Heart right ventricle (tissue), 16 donors: ENCODE measurements at places on chromosomes 6 and 20. TPM values are rescaled to one million over a fixed set of nuclear protein-coding genes. Genes with fewer than 3 reads are reported as not detected.
A peak's percentile ranks its signal among the peaks of the same experiment; 100 is the strongest.

Gene CD24
- 0.17 TPM for total RNA-seq

Gene DDX27
- 12.7 TPM for total RNA-seq

DNA sequence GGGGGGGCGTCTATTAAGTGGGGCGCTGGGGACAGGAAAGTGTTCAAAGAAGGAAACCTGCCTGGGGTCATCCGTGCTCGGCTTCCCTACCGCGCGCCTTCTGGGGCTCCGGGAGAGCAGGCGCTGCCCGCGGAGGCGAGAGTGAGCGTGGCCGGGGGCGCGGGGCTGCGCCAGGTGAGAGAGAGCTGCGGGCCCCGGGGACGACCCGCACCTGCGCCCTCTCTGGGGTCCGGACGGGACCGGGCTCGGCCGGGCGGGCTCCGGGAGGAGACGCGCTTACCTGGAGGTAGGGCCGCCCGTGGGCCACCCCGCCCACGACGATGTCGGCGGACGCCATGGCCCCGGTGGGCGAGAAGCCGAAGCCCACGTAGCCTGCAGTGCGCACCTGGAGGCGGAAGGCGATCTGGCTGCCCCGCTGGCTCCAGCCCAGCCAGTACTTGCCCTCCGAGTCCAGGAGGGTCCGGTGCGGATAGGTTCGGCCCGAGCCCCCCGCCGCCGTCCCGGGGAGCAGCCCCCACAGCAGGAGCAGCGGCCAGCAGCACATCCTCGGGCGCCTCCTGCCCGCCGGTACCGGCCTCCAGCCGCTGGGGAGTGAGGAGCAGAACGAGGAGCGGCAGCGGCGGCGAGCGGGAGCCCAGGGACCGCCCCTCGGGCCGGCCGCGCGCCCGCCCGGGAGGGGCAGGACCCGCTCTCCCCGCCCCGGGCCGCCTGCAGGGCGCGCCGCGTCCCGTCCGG is at the start of gene MOXD1:
TSS of gene MOXD1 (minus strand) at position 593 of the 735 bp plus-strand sequence. CDS start at position 544, 49 bp downstream.
- DNase-seq: peak; percentile 11

DNA sequence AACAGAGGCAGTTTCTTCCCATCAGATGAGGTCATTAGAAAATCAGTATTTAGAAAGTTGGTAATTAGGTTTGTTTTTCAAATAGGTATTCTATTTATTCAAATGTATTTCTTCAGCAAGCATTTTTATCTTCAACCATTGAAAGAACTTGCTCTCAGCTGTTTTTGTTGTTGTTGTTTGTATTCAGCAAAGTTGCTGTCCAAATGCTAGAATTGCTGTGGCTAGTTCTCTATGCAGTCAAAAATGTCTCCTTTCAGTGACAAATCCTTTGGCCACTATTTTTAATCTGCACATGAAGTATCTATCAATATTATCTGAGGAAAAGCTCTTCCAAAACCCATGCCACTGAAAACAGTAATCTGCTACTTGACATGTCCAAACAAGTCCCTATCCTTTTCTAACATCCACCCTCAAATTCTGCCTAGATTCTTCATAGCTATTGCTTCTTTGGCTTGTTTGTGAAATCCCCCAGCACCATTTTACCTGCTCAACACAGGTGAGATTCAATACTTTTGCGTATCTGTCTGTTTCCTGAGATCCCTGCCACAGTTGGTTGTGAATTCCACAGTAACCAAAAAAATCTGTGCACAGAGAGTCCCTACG is 1005.4 kb downstream of the GRIK2 start:
- DNase-seq: no peak

DNA sequence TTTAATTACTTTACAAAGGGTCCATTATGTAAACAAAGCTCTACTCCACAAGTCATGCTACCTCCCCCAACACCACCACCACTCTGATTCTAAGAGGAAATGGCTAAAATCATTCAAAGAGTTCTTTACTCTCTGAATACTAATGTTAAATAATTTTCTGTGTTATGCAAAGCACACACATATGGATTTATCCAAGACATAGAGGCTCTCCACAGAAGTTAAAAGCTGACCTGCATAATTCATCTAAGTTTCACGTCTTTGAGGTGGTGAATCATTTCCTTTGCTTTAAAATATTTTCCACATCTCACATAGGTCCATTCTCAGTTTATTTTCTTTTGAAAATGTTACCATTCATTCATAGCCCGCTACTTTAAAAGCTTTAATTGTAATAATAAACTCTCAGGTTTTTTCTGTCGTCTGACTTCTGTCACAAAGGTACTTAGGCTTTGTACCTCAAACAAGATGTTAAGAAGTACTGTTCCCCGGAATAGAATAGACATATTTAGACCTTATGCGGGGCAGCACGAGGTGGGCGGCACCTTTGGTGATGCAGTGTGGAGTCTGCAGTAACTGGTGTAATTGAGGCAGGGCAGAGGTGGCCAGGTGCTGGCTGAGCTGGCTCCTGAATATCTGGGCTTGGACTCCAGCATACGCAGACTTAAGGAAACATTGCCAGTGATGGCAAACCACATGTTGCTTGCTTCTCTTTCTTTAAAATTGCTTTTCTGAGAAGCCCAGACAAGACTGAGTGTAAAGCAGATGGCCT is 55.8 kb downstream of the KIF6 start:
- DNase-seq: no peak

DNA sequence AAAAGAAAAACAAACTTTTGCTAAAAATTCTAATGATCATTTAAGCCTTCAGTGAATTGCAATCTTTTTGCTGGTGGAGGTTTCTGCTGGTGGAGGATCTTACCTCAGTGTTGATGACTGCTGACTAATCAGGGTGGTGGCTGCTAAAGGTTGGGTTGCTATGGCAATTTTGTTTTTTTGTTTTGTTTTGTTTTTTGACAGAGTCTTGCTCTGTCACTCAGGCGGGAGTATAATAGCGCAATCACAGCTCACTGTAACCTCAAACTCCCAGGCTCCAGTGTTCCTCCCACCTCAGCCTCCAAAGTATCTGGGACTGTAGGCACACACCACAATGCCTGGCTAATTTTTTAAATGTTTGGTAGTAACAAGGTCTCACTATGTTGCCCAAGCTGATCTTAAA is 94.7 kb downstream of the ANKRD6 start:
- DNase-seq: no peak

DNA sequence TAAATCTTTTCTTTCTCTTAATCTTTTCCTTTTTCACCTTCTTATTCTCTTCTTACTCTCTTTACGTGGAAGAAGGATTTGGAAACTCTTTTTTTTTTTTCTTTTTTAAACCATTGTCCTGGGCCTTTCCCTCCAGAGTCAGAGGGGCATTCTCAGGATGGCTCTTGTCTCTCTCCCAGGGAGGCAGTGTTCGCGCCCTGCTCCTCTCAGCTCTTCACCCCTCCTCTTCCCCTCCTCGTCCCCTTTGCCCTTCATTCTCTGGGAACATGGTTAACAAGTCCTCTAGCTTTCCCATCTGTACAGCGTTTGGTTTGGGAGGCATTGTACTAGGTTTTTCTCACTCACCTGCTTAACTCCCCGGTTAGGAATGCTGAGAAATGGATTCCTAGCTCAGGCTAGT is 52.0 kb upstream of the TFB1M start:
- no peak for DNase-seq
